Sciatic nerve (tissue), 2 donors: ENCODE measurements at places on chromosomes 2 and 18. TPM values are rescaled to one million over a fixed set of nuclear protein-coding genes. Genes with fewer than 3 reads are reported as not detected.

The RIT2 gene
- not detected for total RNA-seq

The SRSF7 gene
- 121 TPM for total RNA-seq

The L3MBTL4 gene
- total RNA-seq, result 8.7 TPM

The EML6 gene
- total RNA-seq, result 0.89 TPM

The TCF7L1 gene
- 26.9 TPM for total RNA-seq

The ALPG gene
- total RNA-seq, result not detected

The ERFE gene
- total RNA-seq, result 0.58 TPM

The DLX1 gene
- total RNA-seq, result 0.94 TPM

The OSR1 gene
- total RNA-seq, result 11.6 TPM

The C2orf80 gene
- not detected for total RNA-seq

The OXER1 gene
- 2.8 TPM for total RNA-seq

The GPR35 gene
- total RNA-seq, result 3.2 TPM

The SAG gene
- not detected for total RNA-seq

The CRACDL gene
- total RNA-seq, result 12.4 TPM

The AMER3 gene
- not detected for total RNA-seq

The FSIP2 gene
- 1.3 TPM for total RNA-seq

The CHST9 gene
- 2.4 TPM for total RNA-seq

The TANC1 gene
- 50.3 TPM for total RNA-seq

The IL1R2 gene
- 5.7 TPM for total RNA-seq

GRCh38 chr2:104885119-104885782 lies 31.3 kb downstream of the POU3F3 start:
- DNase-seq, result no peak

- no peak for DNase-seq
Observed at GRCh38 chr2:182504903-182505302, 78.1 kb upstream of the PDE1A start.

DNA sequence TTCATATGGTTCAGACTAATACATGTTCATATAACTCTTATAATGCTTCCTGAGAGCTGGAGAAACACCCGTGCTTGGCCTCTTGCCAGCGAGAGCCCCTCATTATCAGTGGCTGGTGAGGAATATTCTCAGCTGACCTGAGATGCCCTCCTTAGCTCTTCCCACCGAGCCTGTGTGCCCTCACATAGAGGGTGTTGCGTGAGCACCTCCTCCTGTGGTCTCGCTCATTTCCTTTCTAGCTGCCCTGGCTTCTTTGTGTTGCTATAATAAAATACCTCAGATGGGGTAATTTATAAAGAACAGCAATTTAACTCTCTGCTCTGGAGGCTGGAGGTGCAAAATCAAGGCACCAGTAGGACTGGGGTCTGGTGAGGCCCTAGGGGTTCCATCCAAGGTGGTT lies 80.5 kb upstream of the ALKAL2 start:
- no peak for DNase-seq

- DNase-seq, result no peak
Observed at GRCh38 chr2:180578441-180578840, 402.0 kb upstream of the UBE2E3 start.

DNA sequence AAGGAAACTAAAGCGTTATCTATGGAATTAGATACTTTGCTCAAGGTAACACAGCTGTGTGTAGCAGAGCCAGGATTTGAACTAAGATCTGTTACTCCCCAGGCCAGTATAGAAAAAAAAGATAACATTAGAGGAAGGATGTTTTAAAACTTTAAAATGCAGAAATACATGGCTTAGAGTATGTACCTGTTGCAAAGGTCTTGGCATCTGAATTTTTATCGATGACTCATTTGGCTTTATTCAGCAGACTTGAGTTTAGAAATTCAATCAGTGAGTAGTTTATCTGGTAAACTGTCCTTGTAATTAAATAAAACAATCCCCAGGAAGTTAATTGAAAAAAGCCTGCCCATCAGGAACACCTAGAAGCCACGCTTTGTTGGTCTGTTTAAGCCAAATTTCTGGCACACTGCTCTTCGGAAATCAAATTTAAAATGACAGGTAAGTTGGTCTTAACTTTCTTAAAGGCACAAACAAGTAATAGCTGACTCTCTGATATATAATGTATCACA lies 36.9 kb downstream of the SCN9A start:
- no peak for DNase-seq

GRCh38 chr18:49968644-49969309 lies 155.4 kb upstream of the ACAA2 start:
- DNase-seq, result no peak

DNA sequence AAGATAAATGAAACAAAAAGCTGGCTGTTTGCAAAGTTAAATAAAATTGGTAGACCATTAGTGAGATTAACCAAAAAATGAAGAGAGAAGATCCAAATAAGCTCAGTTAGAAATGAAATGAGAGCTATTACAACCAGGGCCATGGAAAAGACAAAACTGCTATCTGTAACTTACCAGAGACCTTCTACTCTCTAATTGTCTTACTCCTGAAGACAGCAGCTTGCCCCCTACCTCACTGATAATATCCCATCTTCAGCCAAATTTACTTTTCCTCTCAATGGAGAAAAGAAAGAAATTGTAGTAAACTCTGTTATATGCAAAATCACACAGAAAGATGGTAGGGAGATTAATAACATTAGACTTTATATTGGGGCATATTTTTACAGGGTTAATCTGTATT lies 178.2 kb downstream of the LCLAT1 start:
- no peak for DNase-seq

DNA sequence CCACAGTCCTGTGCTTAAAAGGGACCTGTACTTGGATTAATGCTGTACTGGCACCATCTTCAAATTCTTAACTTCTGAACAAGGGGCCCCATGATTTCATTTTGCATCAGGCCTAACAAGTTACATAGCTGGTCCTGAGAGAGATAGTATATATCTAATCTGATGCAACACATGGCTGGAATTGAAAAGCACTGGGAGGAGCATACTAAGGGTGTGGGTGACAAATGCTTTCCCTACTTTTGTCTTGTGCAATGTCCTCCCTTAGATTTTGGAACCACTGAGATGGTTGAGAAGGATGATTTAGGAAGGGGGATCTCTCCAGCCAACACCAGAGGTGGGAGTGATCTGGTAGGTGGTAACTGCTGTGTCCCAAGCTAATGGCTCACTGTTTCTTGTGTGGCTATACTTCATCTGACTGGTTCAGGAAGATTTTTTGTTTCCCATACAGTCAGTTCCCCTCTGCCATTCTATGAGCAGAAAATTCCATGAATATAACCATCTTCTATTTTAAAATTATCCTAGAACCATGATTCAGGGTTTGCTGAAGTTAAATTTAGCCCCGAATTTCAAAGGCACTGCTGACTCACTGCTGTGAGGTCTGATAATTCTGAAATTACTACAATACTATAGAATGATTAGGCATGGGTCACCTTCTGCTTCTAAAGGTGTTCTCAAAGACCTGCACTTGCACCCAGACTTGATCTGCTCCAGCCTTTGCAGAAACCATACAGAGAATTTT lies 108.3 kb upstream of the NCKAP5 start:
- no peak for DNase-seq

DNA sequence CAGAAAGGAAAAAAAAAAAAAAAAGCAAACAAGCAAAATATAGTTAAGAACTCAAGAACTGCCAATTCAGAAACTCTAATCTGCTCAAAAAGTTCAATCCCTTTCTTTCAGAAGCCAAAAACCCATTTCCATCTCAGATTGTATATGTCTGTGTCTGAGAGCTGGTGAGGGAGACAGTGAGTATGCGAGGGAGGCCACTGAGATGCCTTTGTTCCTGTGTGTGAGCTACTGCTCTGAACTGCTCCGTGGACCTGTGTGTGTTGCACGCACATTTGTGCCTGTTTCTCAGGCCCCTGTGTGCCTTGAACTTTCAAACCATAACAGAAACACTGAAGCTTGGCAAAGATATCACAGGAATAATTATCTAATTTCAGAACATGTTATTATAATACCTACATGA lies 2.5 kb upstream of the PKDCC start:
- DNase-seq, result no peak

GRCh38 chr2:54444503-54444902 lies 11.6 kb upstream of the SPTBN1 start:
- no peak for DNase-seq

GRCh38 chr2:236711440-236711839 lies 141.8 kb downstream of the ACKR3 start:
- no peak for DNase-seq

DNA sequence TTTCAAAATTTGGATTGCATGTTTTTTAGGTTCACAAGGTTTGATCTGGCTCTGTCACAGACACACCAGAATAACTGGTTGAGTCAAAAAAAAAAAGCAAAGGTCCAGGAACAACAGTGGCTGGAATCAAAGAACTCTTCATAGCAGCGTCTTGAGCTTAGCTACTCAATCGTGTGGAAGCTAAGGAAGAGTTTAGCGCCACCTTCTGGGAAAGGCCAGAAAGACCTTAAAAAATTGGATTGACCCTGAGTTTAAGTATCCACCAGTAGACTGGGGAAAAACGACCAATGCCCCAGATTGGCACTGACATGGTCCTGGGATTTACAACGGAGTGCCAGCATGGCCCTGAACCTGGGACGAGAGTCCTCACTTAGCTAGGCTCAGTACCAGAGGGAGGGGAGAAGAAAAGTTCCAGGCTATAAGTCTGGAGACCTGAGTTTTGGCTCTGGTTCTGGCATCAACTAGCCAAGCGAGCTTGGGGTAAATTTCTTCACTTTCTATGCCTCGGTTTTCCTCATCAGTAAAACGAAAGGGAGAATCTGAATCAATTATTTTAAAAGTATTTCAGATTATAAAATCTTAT lies 71.1 kb upstream of the TFCP2L1 start:
- no peak for DNase-seq

GRCh38 chr2:130813722-130814121 lies 23.0 kb upstream of the ARHGEF4 start:
- DNase-seq, result no peak

DNA sequence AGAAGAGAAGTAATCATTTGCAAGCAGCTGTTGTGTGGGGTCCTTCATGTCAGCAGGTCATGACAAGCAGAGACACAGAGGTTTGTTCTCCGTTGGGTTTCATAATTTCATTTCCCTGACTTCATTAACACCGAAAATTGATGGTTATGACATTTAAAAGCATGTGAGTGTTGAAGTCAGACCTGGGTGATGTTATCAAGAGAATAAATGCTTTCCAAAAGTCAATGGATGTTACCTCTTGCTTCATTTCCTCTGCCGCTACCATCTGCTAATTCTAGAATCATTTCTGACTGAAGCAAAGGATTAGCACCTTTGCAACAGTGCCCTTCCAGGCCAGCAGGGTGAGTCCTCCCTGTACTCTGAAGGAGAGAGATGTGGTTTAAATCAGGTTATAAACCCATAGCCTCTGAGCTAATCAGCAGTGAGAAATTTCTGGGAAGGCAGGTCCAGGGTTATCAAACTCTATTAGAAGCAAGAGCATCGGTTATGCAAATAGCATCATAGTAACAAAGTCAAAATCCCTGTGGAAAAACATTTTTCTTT lies 446.2 kb downstream of the PIK3C3 start:
- DNase-seq, result no peak

DNA sequence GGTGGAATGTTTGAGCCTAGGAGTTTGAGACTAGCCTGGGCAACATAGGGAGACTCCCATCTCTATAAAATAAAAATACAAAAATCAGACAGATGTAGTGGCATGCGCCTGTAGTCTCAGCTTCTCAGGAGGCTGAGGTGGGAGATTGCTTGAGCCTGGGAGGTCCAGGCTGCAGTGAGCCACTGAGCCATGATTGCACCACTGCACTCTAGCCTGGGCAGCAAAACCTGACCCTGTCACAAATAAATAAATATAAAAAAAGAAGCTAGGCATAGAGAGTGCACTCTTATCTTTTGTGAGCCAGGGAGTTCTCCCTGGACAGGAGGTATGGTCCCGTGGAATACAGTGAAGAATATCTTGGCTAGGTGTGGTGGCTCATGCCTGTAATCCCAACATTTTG lies 11.0 kb upstream of the KYNU start:
- DNase-seq, result no peak

- no peak for DNase-seq
Observed at GRCh38 chr18:12608301-12608700, 49.6 kb downstream of the SPIRE1 start.

- no peak for DNase-seq
Observed at GRCh38 chr2:112048887-112049286, 6.2 kb upstream of the TMEM87B start.

DNA sequence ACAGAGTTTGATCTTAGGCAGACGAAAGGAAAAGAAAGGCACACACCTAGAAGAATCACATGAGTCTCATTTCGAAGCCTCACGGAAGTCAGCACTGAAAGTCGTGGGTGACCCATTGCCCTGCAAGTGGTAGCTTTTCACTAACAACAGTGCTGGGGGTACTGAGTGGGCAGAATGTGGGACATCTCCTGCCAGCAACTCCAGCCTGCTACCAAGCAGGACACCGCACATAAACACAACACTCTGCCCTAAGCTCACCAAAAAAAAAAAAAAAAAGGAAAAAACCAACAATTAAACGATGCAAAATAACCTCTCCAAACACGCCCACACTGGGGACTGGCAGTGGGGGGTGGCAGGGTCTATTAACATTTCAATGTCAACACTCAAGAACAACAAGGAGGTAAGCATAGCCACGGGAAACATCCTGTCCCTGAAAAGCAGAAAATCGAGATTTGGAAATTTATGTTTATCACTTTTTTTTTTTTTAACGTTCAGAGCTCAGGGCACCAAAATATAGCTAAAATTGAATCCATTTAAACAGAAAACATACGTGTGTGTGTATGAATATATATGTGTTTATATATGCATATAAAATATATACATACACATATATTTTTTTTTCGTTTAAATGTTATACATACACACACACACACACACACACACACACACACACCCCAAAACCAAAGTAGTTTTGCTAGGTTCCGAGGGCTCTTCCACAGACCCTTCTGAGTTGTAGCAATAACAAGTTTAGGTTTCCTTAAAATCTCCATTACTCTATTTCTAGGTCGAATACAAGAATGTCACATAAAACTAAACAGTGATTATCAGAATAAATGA lies 2.2 kb downstream of the INO80D start:
- no peak for DNase-seq

DNA sequence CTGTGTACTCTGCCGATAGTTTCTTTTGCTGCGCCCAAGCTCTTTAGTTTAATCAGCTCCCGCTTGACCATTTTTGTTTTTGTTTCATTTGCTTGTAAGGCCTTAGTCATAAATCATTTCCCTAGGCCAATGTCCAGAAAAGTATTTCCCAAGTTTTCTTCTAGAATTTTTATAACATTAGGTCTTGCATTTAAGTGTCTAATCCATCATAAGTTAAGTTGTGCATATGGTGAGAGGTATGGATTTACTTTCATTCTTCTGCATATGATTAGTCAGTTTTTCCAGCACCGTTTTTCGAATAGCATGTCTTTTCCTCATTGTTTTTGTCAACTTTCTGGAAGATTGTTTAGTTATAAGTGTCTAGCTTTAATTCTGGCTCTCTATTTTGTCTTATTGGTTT lies 484.8 kb upstream of the CNTNAP5 start:
- no peak for DNase-seq
